ENCODE measurements at places on chromosomes 3 and 15. TPM values are rescaled to one million over a fixed set of nuclear protein-coding genes. Genes with fewer than 3 reads are reported as not detected.

The ARNT2 gene
- polyA plus RNA-seq = 2.4 TPM

The SLC9A9 gene
- polyA plus RNA-seq = 11.2 TPM

The PLCB2 gene
- polyA plus RNA-seq = 63.8 TPM

The SOX14 gene
- polyA plus RNA-seq = not detected

The ALG1L2 gene
- not detected for polyA plus RNA-seq

The TF gene
- 2.3 TPM for polyA plus RNA-seq

The ZNF502 gene
- polyA plus RNA-seq = 3.6 TPM

The GOLGA6L9 gene
- 3.5 TPM for polyA plus RNA-seq

The DPPA2 gene
- polyA plus RNA-seq = not detected

The GOLGA6L1 gene
- polyA plus RNA-seq = not detected

DNA sequence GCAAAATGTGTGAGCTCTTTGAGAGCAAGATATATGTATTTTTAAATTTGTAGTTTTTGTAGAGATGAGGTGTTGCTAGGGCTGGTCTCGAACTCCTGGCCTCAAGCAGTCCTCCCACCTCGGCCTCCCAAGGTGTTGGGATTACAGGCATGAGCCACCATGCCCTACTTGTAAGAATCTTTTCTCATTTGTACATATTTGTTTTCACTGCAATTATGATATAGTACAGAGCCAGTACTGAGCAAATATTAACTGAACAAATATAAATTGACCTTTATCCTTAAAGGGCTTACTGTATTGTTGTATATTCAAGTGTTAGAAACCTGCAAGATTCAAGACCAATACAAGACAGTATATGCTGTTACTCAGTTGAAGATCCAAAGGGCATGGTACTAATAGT lies 53.4 kb downstream of the GTF2E1 start:
- no peak for DNase-seq

- no peak for DNase-seq
Observed at GRCh38 chr3:158713094-158713499, 19.2 kb downstream of the RARRES1 start.

DNA sequence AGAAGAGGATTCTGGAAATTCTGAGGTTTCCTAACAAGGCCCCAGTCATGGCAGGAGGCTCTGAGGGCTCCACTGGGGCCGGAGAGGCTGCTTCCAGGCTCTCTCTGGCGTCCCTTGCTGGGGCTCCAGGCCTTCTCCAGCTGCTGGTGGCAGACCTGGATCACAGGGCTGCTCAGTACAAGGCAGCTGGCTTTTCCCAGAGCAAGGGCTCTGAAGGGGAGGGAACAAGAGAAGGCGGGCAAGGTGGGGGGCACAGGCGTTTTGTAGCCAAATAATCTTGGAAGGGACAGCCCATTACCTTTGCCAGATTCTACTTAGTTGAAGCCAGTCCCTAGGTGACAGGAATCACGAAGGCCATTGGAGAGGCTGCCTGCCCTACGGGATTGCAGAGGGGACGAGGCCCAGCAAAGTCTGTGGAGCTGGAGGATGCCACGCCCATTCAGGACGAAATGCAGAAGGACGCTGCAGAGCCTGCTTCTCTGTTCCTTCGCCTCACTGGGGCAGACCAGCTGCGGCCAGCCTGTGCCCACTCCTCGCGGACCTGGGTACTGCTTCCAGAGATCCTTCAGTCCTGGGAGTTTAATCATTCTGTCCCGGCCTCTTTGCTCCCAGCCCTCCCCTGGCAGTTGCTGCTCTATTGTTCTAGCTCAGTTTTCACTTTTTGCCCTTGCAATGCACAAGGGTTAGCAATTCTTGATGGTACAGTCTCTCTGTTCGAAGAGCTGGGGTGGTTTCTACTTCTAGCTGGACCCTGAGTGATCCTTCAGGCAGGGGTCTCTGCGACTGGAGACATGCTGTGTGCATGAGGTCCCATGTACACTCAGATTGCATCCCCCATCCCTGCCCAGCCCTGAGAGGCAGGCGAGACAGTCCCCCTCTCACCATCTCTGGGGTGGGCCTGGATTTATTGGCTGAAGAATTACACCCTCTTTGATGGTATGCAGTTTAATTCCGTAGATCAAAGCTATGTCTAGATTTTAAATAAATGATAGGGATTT lies 149.3 kb upstream of the MEF2A start:
- DNase-seq = no peak

- DNase-seq = no peak
Observed at GRCh38 chr15:94242257-94242656, 10.9 kb downstream of the MCTP2 start.

DNA sequence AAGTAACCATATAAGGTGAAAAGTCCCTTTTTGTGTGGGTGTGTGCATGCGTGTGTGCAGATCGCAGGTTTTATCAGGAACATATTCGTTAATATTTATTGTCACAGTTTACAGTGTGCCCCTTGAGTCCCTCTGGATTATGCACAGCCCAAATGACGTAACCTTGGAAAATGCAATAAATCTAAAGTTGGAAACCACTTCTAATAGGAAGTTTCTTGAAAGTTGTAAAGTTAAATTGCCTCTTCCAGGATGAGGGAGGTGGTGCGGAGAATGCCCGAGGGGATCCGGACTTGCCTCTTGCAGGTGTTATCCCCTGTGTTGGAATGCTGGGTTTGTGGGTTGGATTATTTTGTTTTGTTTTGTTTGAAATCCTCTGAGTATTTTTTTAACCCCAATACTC lies 143.3 kb downstream of the CMSS1 start:
- DNase-seq = no peak

DNA sequence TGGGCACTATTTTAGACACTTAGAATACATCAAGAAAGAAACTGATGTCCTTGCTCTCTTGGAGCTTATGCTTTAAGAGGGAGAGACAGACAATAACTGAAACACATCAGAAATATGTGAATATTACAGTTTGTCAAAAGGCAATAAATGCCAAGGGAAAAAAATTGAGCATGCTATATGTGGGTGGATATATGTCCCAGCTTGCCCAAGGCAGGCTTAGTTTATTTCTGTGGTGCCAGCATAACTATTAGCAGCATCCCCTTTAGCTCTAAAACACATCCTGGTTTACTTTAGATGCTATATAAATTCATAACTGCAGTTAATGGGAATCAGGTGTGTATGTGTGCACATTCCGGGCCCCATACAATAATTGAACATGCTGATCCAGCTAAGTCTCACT lies 191.2 kb upstream of the PDZRN3 start:
- DNase-seq = no peak

DNA sequence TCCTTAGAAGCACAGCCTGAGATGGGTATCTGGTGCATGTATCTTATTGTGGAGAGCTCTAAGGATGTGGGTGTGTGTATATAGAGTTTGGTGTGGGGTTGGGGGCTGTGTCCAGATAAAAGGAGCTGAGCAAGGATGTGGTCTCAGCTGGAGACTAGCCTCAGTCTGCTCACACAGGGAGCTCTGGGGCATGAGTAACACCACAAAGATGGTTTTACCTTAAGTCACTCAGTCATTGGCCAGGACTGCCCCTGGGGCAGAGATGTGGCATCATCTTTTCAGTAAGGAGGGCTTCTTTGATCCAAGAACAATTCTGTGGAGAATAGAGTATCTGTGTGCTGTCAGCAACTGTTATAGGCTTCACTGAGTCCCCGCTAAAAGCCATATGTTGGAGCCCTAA lies 163.4 kb upstream of the NUDT16 start:
- DNase-seq = no peak

DNA sequence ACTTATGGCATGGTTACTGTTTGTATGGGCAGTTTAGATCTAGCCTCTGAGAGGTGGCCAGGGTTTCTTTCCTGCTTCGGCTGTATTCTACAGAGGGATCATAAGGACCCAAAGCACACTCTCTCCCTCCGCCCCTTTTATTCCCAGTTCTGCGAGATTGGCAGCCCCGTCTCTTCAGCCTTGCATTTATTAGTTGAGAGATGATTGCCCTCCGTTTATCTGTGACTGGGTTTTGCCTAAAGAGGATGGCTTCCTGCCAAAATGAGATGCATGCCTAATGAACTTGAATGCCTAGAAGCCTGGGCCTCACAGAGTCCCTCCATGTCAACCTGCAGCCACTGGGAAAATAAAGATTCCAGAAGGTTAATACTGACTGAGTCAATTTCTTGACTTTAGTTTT lies 97.1 kb upstream of the CHL1 start:
- no peak for DNase-seq

GRCh38 chr15:100438570-100438969 lies 90.2 kb downstream of the CERS3 start:
- DNase-seq = peak; percentile 75

DNA sequence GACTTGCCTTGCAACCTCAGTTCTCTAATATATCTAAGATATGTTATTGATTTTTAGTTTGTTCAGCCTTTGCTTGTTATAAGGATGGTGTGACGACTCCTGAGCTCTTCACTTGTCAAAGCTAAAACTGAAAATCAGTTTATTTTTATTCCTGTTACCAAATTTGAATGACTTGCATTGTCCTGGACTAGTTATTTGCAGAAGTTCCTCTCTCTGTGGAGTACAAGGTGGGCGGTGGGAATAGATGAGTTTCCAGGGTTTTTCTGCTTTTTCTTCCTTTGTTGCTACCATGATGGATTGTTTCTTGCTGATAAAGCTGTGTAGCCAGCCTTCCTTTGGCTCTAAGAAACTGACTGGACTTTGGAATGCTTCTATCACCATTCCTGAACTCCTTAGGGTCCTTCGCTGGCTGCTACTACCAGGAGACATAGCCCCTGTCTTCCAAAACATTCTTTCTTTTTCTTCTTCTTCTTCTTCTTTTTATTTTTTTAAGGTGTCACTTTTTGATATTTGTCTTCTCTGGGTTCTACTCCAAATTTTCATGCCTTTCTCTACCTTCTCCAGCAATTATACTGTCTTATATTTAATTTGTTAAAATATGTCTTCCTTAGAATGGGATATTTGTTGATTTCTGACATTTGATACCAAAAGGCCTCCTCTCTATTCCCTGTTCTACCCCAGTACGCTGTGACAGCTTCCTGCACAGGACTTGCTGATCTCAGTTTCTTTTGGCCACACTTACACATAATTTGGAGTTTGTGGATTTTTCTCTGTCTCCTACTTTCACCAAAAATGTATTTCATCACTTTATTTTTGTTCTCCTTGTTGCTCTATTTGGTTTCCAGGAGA lies 145.1 kb upstream of the THRB start:
- no peak for DNase-seq

DNA sequence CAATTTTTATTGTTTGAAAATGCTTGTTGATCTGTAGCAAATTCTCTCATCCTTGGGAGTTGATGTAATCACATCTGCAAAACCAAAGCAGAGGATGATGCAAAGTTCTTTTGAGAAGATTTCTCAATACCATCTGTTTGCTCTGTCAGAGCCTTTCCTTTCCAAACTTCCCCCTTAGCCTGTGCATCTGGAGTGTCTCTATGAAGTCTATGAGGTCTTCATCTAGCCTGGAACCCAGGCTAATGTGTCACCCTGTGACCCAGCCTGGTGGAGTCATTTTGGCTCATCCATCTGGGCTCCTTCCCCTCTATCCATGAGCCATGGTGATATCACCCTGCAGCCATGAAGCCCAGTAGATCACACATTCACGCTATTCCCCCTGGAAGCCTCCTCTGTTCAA lies 123.2 kb upstream of the SLC7A14 start:
- DNase-seq = no peak

- DNase-seq = no peak
Observed at GRCh38 chr15:58518626-58519025, 86.8 kb downstream of the LIPC start.

GRCh38 chr15:101013201-101013550 lies 94.0 kb downstream of the LRRK1 start:
- DNase-seq = no peak

DNA sequence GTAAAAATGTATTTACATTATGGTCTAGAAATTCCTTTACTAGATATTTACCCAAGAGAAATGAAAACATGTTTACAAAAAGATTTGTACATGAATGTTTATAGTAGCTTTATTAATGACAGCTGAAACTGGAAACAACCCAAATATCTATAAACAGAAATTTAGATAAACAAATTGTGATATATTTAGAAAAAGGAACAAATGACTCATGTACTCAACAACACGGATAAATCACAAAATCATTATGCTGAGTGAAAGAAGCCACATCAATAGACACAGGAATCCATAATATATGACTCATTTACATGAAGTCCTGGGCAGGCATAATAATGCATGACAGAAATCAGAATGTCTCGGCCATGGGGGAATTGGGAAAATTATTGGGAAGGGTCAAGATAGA lies 1020.2 kb downstream of the SQOR start:
- DNase-seq = no peak

- DNase-seq = no peak
Observed at GRCh38 chr15:37618353-37618752, 316.1 kb upstream of the TMCO5A start.

- DNase-seq = no peak
Observed at GRCh38 chr3:183502237-183503181, 53.0 kb downstream of the KLHL6 start.

GRCh38 chr3:51944451-51945021 lies 2.4 kb downstream of the PARP3 start:
- DNase-seq = peak; percentile 74

GRCh38 chr3:58884453-58884852 lies 165.4 kb downstream of the CFAP20DC start:
- no peak for DNase-seq

GRCh38 chr15:56086566-56086965 lies 93.2 kb upstream of the NEDD4 start:
- no peak for DNase-seq

DNA sequence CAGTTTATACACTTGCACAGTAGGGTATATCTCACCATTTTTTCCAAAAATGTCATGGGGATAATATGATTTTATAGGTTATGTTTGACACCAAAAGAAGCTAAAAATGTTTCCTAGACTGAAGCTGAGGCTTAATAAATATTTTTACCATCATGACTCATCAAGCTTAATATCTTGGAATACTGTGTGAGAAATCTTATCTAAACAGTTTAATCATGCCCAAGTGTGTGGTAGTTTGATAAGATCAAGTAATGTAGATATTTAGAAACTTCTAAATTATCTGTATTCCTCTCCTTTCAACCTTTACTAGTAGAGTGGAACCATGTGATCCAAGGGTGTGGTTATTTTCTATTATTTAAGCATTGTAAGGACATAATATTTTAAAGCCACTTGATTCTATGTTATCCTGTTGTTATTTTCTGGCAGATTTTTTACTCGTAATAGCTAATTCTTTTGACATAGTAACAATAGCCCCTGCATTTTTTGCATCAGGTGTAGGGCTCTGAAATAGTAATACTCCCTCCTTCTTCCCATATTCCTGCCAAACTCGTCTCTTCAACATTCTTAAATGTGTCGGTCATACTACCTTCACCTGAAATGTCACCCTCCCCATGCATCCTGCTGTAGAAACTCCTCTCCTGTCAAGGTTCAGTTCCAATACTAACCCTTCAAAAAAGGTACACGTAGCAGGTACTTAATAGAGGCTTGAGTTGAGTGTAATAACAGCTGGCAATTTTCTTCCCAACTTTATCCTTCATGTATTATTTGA lies 729.6 kb downstream of the NLGN1 start:
- no peak for DNase-seq
